ENCODE measurements at places on chromosomes 1 and 21. TPM values are rescaled to one million over a fixed set of nuclear protein-coding genes. Genes with fewer than 3 reads are reported as not detected.

The TMEM125 gene
- 24.6 TPM for total RNA-seq

The SELL gene
- not detected for total RNA-seq

The MRAP gene
- total RNA-seq: not detected

The PRKAA2 gene
- total RNA-seq: 6.4 TPM

The DIPK1A gene
- 4.8 TPM for total RNA-seq

The FAAH gene
- total RNA-seq: 47.3 TPM

The HES2 gene
- 0.36 TPM for total RNA-seq

The SHCBP1L gene
- not detected for total RNA-seq

The CAPN8 gene
- total RNA-seq: not detected

The CRYBG2 gene
- 17.0 TPM for total RNA-seq

The TMEM51 gene
- 9.9 TPM for total RNA-seq

The TAGLN2 gene
- total RNA-seq: 86.0 TPM

The NLRP3 gene
- total RNA-seq: 0.23 TPM

The ACADM gene
- 40.0 TPM for total RNA-seq

The CELA2A gene
- not detected for total RNA-seq

The LCE6A gene
- not detected for total RNA-seq
